ENCODE measurements at places on chromosomes 12 and 14.

DNA sequence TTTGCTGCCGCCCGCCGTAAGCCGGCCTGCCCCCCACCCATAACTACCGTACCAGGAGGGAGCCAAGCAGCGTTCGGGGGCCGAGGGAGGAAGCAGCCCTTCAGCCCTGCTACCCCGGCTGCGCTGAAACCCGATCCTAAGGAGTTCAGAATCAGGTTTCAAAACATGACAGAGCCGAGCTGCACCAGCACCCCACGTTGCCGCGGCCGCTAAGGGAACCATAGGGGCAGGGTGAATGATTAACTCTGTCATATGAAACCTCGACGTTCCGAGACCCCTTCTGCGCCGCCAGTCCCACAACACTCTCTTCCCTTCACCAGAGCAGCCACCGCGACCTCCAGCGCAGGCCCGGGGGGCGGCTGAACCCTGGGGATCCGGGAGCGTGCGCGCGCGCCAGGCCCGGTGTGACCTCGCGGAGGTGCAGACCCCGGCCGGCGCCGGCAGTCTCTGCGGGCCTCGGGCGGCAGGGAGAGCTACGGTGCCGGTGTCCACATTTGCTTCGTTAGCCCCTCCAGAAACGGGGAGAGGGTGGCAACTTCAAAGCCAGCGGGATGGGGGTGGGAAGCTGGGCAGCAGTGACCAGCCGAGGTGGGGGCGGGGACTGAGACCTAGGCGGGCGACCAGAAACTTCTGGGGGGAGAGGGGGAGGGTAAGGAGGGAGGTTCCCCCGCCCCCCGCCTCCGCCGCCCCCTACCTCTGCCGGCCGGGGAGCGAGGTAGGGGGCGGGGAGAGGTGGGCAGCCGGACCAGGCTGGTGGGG lies 1.6 kb downstream of the SIX4 start:
- DNase-seq, result peak; percentile 55

GRCh38 chr14:69863083-69863482 lies 16.1 kb upstream of the SMOC1 start:
- no peak for DNase-seq

GRCh38 chr14:81298911-81299310 lies 78.2 kb upstream of the GTF2A1 start:
- DNase-seq, result no peak

- no peak for DNase-seq
Observed at GRCh38 chr12:53991077-53991460, 6.1 kb downstream of the HOXC10 start.

GRCh38 chr14:33908540-33909223 lies 42.2 kb downstream of the EGLN3 start:
- DNase-seq, result no peak

GRCh38 chr12:6664902-6665301 lies 2.0 kb upstream of the ING4 start:
- DNase-seq, result no peak

DNA sequence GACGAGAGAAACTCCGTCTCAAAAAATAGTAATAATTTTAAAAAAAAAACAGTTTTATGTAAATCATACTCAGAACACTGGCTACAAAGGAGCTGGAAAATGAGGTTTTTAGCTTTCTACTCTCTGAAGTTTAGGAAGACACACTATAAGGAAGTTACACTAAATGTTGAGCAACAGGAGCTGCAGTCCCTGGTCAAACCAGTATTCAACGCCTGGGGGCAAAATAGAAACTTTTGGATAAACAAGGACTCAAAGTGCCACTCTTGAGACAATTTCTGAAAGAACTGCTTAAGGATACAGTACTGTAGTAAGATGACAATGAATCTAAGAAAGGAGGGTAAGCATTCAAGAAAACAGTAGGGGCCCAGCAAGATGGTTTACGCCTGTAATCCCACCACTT lies 29.3 kb downstream of the ACTR6 start:
- DNase-seq, result no peak

- DNase-seq, result no peak
Observed at GRCh38 chr12:94190623-94191022, 42.2 kb downstream of the PLXNC1 start.

GRCh38 chr12:88310666-88311065 lies 168.6 kb downstream of the TMTC3 start:
- DNase-seq, result no peak

GRCh38 chr14:61472011-61472672 lies 150.8 kb downstream of the PRKCH start:
- DNase-seq, result peak; percentile 67

Data from stimulated activated effector memory CD8-positive, alpha-beta T cell treated with anti-CD3 and anti-CD28 coated beads, Interleukin-12 subunit alpha, Interleukin-12 subunit beta, amount 100 ng/mL, for 72 hours (primary cell).